ENCODE measurements at places on chromosomes 1 and 21.

GRCh38 chr1:78410643-78411042 is 80.1 kb upstream of the PTGFR start:
- DNase-seq = no peak
- H3K27me3 ChIP-seq = no peaks in the 10 kb centered on the region
- no peak overlapping the region for H3K4me3 ChIP-seq
- no peak overlapping the region for H3K27ac ChIP-seq
- H3K36me3 ChIP-seq = no peaks in the 10 kb centered on the region

DNA sequence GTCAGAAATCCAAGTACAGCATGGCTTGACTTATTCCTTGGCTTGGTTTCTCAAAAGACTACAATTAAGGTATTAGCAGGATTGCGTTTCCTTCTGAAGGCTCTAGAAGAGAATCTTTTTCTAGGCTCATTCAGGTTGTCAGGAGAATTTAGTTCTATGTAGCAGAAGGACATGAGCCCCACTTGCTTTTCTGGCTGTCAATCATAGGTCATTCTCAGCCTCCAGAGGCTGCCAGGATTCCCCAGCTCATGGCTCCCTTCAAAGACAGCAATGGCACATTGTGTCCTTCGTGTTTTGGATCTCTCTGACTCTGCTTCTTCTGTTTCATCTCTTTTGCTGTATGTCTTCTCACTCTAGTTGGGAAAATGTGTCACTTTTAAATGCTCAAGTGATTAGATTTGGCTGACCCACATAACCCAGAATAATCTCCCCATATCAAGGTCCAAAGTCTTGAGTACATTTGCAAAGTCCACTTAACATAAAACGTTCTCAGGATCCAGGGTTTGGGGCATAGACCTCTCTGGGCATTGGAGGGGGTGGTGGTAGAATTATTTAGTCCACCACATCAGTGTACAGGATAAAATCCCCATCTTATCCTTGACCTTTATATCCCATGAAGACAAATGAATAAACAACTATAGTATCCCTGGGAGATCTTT is 126.7 kb upstream of the BCL9 start:
- no peak overlapping the region for H3K4me3 ChIP-seq
- H3K4me1 ChIP-seq = no peaks in the 10 kb centered on the region
- no peak for DNase-seq
- no peaks in the 10 kb centered on the region for H3K36me3 ChIP-seq
- no peak overlapping the region for H3K27ac ChIP-seq

- DNase-seq = no peak
- H3K36me3 ChIP-seq = no peaks in the 10 kb centered on the region
- H3K4me1 ChIP-seq = peaks cover 22% of the 10 kb centered on the region
- H3K27me3 ChIP-seq = peaks cover 5% of the 10 kb centered on the region
- H3K4me3 ChIP-seq = no peak overlapping the region
Observed at GRCh38 chr1:14320518-14320917, 278.0 kb upstream of the KAZN start.

GRCh38 chr1:231104917-231105316 is 56.9 kb upstream of the TRIM67 start:
- no peaks in the 10 kb centered on the region for H3K4me1 ChIP-seq
- H3K36me3 ChIP-seq = no peaks in the 10 kb centered on the region
- H3K27ac ChIP-seq = no peak overlapping the region
- no peak for DNase-seq

GRCh38 chr1:78240755-78241154 is 195.0 kb downstream of the GIPC2 start:
- H3K27me3 ChIP-seq = no peaks in the 10 kb centered on the region
- H3K4me1 ChIP-seq = peaks cover 33% of the 10 kb centered on the region
- H3K4me3 ChIP-seq = no peak overlapping the region
- DNase-seq = no peak
- no peak overlapping the region for H3K27ac ChIP-seq
- no peaks in the 10 kb centered on the region for H3K36me3 ChIP-seq

DNA sequence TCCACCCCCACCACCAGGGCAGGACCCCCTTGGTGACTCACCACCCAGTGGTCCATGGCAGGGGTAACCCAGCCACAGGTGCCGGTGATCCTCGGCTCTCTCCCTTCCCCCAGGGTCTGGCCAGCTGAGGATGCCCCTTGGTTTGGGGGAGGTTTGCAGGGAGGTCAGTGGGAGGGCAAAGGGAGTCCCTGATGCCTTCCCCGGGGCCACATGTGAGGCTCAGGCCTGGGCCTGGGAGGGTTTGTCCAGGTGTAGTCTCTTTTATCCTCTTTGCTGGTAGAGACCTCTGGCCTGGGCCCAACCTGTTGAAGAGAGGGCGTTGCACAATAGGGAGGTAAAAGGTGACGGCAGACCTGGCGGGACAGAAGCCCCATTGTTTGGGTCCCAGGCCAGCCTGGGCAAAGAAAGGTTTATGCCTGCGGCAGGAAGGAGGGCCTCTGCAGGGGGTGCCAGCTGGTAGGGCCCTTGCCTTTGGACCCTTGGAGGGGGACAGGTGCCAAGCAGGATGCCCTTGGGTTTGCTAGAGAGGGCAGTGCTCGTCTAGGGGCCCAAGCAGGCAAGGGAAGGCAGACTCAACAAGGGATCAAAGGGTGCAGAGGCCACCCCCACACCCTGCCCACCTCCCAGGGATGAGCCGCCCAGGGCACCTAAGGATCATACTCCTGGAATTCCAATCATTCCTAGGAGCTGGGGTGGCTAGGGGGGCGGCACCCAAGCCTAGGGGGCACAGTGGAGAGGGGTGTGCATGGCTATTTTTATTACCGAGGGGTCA is 760 bp upstream of the TINAGL1 start:
- peak overlapping the region; percentile 54 for H3K4me3 ChIP-seq
- no peak for DNase-seq
- no peaks in the 10 kb centered on the region for H3K36me3 ChIP-seq
- peaks cover 27% of the 10 kb centered on the region for H3K4me1 ChIP-seq
- H3K27ac ChIP-seq = peak overlapping the region; percentile 86

GRCh38 chr1:201705389-201705788 is 123.6 kb upstream of the IPO9 start:
- no peak for DNase-seq
- H3K4me1 ChIP-seq = peaks cover 10% of the 10 kb centered on the region
- H3K4me3 ChIP-seq = no peak overlapping the region
- peaks cover 4% of the 10 kb centered on the region for H3K27me3 ChIP-seq

DNA sequence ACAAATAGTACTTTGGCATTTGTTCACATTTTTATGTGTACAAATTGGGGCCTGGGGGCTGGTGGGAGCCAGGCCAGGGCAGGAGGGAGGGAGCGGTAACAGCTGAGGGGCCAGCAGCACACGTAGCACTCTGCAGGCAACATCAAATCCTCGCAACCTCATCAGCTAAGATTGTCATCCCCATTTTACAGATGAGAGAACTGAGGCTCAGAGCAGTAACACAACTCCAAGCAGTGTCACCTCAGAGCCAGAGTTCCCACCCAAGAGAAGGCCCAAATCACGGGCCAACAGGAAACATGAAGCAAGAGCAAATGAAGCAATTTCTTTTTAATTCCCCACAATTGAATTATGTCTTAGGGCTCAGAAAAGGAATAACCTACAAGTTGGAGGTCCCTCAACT is 14.1 kb downstream of the IFFO2 start:
- peak overlapping the region; percentile 45 for H3K27ac ChIP-seq
- no peak overlapping the region for H3K4me3 ChIP-seq
- no peaks in the 10 kb centered on the region for H3K27me3 ChIP-seq
- H3K4me1 ChIP-seq = peaks cover 43% of the 10 kb centered on the region
- H3K36me3 ChIP-seq = no peaks in the 10 kb centered on the region

GRCh38 chr1:32303997-32304622 is 12.2 kb downstream of the HDAC1 start:
- DNase-seq = no peak
- no peak overlapping the region for H3K4me3 ChIP-seq
- H3K36me3 ChIP-seq = peaks cover 12% of the 10 kb centered on the region

- no peaks in the 10 kb centered on the region for H3K27me3 ChIP-seq
- DNase-seq = no peak
- no peak overlapping the region for H3K27ac ChIP-seq
- peaks cover 20% of the 10 kb centered on the region for H3K4me1 ChIP-seq
Observed at GRCh38 chr1:222461941-222462340, 86.0 kb downstream of the HHIPL2 start.

- peaks cover 15% of the 10 kb centered on the region for H3K4me1 ChIP-seq
- no peak overlapping the region for H3K4me3 ChIP-seq
- DNase-seq = no peak
- H3K36me3 ChIP-seq = no peaks in the 10 kb centered on the region
Observed at GRCh38 chr1:157966031-157966537, 27.4 kb upstream of the KIRREL1 start.

DNA sequence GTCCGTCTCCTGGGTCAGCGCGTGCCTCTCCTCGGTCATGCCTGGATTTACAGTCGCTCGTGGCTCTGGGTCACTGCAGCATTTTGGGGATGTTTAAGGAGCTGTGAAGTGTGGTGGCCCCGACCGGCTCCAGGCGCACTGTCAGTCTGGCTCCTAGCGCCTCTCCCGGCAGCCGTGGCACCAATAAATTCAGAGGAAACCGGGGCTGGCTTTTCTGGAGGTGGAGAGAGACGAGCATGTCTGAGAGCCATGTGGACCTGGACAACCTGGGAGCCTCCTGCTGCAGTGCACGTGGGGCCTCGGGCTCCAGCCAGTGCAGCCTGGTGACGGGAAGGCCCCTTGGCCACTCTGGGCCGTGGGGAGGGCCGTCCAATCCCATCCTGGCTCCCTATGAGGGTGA is 17.1 kb downstream of the PLCH2 start:
- no peaks in the 10 kb centered on the region for H3K27me3 ChIP-seq
- H3K36me3 ChIP-seq = peaks cover 47% of the 10 kb centered on the region
- H3K4me1 ChIP-seq = no peaks in the 10 kb centered on the region
- no peak overlapping the region for H3K27ac ChIP-seq

- no peak for DNase-seq
- peaks cover 21% of the 10 kb centered on the region for H3K4me1 ChIP-seq
- H3K4me3 ChIP-seq = no peak overlapping the region
Observed at GRCh38 chr1:162690672-162691434, 58.6 kb downstream of the DDR2 start.

DNA sequence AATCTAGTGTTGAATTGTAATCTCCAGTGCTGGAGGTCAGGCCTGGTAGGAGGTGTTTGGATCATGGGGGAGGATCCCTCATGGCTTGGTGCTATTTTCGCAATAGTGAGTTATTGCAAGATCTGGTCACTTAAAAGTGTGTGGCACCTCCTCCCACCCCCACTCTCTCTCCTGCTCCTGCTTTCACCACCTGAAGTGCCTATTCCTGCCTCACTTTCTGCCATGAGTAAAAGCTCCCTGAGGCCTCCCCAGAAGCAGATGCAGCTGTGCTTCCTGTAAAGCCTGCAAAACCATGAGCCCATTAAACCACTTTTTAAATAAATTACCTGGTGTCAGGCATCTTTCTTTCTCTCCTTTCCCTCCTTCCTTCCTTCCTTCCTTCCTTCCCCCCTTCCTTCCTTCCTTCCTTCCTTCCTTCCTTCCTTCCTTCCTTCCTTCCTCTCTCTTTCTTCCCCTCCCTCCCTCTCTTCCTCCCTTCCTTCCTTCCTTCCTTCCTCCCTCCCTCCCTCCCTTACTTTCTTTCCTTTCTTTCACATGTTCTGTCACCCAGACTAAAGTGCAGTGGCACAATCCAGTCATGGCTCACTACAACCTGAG is 172.4 kb downstream of the C1orf21 start:
- H3K27me3 ChIP-seq = no peaks in the 10 kb centered on the region
- DNase-seq = no peak
- H3K36me3 ChIP-seq = no peaks in the 10 kb centered on the region
- H3K4me1 ChIP-seq = peaks cover 72% of the 10 kb centered on the region
- no peak overlapping the region for H3K4me3 ChIP-seq

DNA sequence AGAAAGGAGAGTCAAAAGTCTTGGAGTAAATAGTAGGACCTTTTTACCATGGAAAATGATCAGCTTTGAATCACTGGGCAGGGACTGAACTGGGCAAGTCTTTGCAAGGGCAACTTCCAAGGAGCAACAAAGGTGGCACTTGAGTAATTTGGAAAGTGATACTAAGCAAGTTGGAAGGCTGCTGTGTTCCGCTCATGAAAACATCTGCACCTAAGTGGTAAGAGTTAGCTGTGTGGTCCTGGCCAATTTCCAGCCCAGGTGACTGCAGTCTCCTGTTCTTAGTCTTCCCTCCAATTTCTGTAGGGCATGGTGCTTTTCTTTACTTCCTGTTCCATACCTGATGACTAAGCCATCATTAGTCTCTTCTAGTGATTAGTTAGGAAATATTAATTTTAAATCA is 35.5 kb upstream of the PRDM2 start:
- peaks cover 4% of the 10 kb centered on the region for H3K4me1 ChIP-seq
- H3K27ac ChIP-seq = peak overlapping the region; percentile 72
- H3K4me3 ChIP-seq = no peak overlapping the region
- no peaks in the 10 kb centered on the region for H3K27me3 ChIP-seq
